ENCODE measurements at places on chromosomes 5 and 9.

DNA sequence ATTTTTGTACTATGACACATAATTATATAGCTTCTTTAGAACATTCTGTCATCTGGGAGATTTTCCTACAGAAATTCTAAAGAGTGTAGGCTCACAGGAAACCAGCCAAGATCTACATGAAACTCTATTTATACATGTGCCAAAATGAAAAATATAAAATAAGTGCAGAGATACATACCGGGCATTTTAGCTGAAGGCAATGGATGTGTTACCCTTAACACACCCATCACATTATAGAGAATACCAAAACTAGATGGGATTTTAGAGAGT is 125.9 kb downstream of the TRIM32 start:
- no peak for DNase-seq

DNA sequence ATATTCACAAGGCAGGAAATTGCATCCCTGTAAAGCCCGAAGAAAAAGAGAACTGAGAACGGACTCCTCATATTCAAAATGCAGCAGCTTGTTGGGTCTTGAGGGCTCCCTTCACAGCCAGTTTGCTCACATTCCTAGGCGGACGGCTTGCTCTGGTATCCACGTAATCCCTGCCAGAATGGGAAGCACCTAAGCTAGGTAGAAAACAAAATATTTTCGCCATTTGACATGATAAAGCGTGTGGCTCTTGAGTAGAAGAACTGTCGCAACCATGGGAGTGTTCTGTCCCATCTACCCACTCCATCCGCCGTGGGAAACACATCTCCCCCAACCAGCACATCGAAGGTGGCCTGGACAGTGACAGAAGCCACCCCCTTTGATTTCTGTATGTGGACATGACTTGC is 183.1 kb downstream of the GAS1 start:
- no peak for DNase-seq

DNA sequence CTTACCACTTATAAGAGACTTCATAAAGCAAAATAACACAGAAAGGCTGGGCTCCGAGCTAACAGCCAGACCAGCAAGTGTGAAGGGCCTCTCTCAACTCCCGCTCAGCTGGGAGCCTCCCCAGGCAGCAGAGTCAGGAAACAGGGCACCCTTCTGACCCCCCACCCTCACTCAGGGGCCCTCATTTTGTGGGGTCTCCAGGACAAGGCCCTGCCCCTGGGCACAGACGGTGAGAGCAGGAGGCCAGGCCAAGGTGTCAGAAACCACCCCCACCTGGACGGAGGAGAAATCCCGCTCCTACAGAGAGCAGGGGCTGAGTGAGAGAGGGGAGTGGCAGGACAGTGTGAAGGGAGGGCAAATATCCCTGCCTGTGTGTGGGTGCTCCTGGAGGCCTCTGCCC is 135.8 kb upstream of the FOXD4L5 start:
- DNase-seq, result no peak

- DNase-seq, result no peak
Measured at GRCh38 chr5:156971415-156971814, 8.4 kb upstream of the TIMD4 start.

- DNase-seq, result no peak
Measured at GRCh38 chr9:94920420-94921091, 194.1 kb downstream of the AOPEP start.

- no peak for DNase-seq
Measured at GRCh38 chr9:134066526-134066912, 1.3 kb downstream of the BRD3 start.

DNA sequence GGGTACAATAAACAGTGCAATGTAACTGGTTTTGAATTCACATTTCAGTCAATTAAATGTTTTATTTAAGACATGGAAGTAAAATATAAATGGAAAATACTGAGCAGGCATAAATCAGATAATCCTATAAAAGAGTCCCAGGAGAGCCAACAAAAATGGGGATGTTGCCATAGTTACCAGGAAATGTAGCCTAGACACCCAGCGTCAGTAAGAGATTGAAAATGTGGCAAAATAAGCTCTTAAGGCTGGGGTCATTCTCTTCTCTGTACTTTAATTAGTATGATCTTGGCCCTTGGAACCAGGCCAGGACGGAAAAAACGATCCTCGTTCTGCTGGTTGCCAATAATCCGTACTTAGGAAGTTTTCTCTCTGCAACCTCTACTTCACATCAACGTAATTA is 18.9 kb upstream of the RASEF start:
- DNase-seq, result no peak

GRCh38 chr9:129280623-129281271 is 102.7 kb upstream of the IER5L start:
- DNase-seq, result no peak

- no peak for DNase-seq
Measured at GRCh38 chr9:134321946-134322741, 4.1 kb upstream of the RXRA start.

DNA sequence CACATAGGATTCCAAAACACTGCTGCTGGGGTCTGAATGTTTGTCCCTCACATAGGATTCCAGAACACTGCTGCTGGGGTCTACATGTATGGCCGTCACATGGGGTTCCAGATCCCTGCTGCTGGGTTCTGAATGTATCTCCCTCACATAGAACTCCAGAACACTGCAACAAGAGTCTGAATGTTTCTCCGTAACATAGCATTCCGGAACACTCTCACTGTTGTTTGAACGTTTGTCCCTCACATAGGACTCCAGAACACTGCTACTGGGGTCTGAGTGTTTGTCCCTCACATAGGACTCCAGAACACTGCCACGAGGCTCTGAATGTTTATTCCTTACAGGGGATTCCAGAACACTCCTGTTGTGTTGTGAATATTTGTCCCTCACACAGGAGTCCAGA is 216.8 kb downstream of the FOXD4L6 start:
- DNase-seq, result no peak

- DNase-seq, result no peak
Measured at GRCh38 chr5:179879690-179880010, 21.0 kb upstream of the MRNIP start.

GRCh38 chr5:42583322-42583721 is 160.1 kb downstream of the GHR start:
- DNase-seq, result peak; percentile 3

GRCh38 chr5:135979510-135979909 is 24.7 kb upstream of the LECT2 start:
- no peak for DNase-seq

DNA sequence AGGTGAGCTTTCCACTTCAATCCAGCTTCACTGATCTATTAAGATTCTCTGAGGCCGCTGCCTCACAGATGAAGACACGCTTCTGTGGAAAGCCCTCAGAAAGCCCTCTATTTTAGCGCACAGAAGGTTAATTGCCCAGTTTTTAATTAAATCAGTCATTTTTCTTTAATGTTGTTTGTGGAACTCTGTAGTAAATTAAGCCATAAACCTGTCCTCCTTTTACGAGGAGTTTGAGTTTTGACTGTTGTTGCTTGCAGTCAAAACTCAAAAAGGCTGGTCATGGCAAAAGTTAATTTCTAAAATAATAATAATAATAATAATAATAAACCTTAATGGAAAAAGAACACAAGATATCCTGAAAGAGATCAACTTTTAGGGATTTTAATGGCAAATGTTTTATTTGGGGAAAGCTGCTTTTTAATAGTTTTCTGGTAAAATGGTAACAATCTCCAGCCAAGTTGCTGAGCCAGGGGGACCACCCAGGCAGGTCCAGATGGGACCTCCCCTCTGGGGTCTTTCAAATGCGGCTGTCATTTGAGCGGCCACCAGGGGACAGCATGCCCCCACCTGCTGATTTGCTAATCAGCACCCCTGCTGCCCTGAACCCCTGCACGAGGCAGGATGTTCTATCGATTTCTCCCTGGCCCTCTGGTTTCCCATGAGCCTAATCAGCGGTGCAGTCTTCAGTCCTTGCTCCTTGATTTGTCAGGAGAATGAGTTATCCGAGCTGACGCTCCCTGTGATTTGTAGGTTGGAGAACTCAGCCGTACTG is 247.2 kb downstream of the FSTL4 start:
- DNase-seq, result no peak

DNA sequence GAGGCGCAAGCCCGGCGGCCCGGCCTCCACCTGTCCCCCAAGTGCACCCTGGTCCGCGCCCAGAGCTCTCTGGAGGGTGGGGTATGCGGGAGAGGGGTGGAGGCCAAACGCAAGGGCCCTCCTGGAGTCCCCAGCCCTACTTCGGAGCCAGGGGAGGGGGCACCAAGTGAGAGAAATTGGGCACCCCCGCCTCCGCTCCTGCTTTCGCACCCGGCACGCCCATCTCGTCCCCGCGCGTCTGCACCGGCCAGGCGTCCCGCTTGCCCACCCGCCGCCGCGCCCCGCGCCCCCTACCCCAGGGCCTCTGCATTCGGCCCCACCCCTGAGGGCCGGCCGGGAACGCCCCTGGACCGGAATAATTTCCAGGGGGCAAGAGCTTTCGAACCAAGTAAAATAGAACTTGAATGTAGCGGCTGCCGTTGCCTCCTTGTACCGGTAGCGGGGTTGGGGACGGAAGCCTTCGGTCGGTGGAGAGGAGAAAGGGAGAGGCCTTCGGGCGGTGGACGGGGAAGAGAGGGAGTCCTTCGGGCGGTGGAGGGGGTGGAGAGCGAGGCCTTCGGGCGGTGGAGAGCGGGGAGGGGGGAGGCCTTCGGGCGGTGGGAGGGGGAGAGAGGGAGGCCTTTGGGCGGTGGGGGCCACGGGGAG is 694 bp upstream of the PHPT1 start:
- DNase-seq, result peak; percentile 72

DNA sequence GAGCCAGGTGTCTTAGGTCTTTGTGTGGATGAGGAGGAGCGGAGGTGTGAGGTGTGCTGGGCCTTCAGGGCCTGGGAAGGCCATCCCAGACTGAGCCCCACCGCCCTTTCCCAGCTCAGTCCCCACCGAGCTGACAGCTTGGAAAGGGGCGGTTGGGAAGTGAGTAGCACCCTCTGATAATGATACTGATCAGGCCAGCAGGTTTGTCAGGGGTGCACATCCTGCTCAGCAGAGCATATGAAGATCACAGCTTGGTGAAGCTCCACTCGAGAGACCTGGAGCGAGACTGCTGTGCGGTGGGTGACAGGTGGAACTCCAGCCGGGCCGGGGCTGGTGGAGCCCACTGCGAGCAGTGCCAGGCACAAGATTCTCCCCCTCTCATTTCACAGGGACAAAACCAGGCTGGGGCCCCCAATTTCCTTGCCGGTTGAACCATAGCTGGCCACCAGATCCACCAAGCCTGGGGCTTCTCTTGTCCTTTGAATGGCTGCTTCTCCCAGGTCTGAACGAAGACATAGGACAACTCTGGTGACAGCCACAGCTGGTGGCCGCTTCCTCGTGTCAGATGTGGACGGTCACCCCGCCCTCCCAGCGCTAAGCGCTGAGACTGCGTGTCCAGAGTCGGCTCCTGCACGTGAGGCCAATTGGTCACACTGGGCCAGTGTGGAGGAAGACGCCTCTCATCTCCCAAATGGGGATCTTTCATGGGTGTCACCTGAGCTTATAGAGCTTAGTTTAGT is 8.3 kb downstream of the QRFP start:
- DNase-seq, result no peak

GRCh38 chr5:132898094-132898493 is 24.6 kb downstream of the LEAP2 start:
- no peak for DNase-seq

DNA sequence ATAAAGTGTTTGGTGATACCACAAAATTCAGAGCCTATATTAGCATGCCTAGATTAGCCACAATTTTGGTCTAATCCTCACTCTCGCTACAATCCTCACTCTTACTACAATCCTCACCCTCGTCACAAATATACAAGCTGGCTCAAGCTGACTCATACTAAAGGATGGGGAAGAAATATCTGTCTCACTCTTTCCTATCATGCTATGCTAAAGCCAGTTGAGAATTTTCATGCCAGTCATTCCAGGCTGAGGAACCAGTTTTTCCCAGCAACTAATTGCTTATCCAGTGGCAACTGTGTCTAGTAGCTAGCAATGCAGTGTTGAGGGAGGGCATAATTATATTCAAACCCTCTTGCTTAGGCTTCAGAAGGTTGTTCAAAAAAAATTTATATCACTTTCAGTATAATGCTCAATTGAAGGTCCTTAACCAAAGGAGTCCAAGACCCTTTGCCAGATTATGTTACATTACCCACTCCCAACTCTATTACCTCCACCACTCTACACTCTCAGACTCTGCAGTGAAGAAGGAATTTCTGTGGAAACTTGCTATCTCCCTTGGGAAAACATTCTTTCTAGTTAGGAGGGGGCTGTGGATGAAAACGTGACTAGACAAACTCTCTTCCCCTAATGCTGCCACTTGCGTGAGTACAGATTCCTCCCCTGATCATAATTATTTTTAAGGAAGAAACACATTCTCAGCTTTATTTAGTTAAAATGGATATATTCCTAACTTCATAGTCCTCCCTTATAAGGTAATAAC is 810.3 kb upstream of the ACO1 start:
- DNase-seq, result no peak

DNA sequence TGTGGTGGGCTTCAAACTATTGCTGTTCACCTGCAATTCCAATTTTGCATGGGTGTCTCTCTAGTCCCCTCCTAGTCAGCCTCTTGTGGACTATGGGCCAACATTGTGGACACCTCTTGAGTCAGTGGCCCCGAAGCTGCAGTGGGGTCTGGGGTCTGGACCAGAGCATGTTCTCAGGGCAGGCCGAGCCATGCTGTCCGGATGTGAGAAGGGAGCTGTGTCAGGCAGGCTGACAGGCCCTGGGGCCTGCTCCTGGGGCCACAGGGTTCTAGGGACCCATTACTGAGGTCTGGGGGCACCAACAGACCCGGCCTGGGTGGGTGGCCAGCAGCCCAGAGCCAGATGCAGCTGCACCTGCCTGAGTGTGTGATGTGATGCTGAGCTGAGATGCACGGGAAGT is 16.5 kb upstream of the IRX4 start:
- no peak for DNase-seq

- no peak for DNase-seq
Measured at GRCh38 chr9:77946296-77946695, 85.3 kb downstream of the GNAQ start.

DNA sequence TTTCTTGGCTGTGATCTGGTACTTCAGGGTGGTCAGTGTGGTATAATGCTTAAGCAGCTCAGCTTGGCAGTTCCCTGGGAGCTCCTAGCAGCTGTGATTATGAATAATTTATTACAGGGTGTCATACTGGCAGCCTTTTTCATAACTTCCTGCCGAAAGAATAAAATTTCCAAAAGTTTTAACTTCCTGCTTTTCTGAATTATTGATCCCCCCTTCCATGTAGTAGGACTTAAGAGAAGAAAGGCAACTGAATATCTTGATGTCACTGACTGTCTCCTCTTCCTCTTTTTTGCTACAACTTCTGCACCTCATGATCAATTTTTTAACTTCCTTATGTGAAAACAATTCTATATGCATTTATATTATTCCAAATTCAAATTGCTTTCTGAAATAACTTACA is 74.3 kb upstream of the SPEF2 start:
- no peak for DNase-seq

DNA sequence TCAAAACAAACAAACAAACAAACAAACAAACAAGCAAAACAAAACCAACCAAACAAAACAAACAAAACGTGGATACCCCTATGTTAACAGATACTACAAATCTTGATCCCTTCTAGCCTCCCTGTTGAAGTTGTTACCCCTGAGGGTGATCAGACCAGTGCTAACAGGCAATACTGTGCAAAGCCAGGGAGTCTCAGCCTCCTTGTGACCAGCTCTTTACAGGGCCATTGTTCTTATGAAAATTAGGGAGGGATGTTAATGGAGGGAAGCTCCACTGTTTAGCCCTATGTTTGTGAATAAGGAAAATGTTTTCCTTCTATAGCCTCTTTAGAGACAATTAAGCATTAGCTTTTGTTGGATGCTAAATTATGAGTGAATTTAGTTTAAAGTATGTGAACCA is 1072.1 kb upstream of the WWC1 start:
- no peak for DNase-seq
